ENCODE measurements at places on chromosomes 2 and 18.

DNA sequence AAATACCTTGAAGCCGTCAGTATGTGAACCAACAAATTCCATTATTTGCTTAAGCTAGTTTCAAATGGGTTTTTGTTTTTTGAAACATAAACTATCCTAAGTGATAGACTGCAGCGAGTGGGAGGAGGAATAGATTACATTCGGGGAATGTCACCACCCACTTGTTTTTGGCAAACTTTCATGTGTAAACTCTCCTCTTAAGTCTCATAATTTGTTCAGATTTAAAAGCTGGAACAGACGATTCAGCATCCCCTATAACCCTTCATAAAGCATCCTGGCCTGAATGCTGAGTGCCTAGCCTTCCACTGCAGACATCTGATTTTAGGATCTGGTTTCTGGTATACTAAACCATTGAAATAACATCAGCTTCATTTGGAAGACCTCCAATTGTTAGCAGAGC lies 51.0 kb downstream of the CPO start:
- DNase-seq: no peak

DNA sequence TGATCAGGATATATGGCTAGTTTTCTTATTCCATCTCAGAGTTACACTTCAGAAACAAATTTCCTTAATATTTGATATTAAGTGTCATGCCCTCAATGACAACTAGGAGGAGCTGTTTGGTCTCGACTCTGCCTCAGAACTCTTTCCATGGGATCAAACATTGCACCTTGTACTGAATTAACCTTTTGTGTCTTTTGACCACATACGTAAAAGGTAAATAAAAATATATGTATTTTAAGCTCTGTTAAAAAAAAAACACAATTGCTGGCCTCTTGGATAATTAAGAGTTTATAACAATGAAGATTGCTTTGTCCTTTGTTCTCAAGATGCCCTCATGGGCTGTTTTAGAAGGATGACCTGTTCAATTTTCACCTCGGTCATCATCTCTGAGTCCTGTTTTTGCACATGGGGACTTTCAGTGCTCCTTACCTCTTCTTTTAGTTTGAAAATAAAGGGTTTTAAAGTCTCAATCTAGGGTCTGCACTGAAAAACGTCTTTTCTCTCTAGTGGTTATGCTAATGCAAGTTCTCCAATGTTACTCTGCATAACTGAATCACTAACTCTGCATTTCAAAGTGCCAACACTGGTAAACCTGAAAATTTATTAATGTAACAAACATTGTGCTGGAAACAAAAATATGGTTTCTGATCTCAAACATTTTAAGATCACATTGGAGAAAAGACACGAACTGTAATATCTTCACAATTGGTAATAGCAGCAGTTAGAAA lies 18.8 kb upstream of the FN1 start:
- DNase-seq: no peak

DNA sequence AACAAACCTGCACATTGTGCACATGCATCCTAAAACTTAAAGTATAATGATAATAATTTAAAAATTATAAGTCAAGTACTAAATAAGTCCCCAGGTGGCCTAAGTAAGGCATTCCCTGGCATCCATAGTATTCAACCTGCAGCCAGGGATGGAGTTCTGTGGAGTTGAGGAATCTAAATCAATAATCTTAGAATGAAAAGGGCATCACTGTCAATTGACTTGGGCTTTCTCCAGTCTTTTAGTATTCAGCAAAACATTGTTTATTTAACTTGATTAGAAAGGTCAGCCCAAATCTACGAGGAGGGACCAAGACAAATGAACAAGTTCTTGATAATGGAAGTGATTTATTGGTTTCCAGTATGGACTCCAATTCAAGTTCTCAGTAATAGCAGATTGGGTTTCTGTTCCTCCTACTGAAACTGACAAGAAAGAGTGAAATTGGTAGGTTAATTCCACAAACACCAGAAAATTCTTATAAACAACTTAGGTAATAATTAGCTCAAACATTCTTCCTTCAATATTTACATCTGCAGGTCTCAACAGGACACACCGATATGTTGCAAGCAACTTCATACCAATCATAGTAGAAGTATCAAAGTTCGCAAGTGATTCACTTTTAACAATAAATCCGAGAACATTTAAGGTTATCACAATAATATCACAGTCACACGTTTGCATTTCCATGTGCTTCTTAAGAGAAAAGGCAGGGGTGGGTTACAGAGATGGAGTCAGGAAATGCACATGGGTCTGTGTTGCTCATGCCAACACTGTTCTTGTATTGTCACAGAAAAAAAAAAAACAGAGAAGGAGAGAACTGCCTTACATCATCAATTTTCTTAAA lies 51.7 kb upstream of the EHBP1 start:
- DNase-seq: no peak

- no peak for DNase-seq
Observed at GRCh38 chr2:187459256-187459655, 11.2 kb upstream of the CALCRL start.

DNA sequence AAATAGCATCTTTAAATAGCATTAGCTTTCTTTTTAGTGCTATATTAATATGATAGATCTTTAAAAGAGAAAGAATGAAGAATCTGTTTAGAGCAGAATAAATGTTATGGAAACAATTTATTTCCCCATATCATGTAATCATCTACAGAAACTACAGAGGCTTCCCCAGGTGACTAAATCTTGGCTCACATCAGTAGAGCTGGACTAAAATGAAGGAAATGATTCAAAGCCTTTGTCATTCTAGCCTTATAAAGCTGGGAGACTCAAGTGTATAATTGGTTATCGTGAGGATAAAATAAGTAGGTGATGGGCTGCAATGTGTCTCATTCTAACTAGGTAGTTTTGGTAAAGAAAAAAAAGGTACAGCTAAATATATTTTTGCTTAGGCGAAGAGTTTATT lies 83.2 kb upstream of the UNC80 start:
- no peak for DNase-seq

DNA sequence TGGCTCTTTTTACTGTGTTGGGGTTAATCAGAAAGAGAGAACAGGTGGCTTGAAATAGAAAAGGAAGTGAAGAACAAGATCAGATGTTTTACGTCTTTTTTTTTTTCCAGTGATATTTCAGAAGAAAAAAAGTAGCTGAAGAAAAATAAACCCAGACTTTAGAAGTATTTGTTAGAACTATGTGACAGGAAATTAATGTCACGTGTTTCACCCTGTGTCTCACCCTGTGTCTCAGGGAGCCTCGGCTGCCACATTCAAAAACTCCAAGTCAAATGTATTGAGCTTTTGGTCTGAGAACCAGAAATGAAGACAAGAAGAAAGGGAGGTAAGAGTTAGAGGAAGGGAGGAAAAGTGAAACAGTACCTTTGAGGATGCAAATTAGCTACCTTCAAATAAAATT lies 38.0 kb downstream of the AKAIN1 start:
- no peak for DNase-seq
